ENCODE measurements at places on chromosomes 2 and 18. TPM values are rescaled to one million over a fixed set of nuclear protein-coding genes. Genes with fewer than 3 reads are reported as not detected.

DNA sequence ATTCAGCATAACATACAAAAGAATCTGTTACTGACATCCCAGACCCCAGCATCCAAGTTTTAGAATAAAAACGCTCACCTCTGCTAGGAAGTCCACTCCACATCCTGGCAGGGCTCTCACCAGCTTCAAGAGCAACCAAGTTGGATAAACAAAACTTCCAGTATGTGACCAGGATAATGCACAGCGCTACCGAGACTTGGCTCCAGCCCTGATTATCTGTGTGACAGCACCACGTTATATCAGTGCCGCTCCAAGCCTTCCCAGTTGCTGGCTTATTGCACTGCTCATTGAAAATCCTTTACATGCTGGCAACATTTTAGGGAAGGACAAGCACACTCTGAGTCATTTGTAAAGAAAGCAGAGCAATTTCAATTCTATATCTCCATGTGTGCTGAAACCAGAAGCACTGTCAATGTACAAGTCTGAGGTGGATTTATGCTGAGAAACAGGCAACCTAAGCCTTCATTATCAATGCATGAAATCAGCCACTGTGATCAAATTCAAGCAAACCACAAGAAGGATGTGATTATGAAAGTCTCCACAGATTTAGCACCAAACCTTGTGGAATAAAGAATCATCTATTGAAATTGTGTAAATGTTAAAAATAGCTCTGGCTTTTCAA, 115.7 kb downstream of the ZNF385B start:
- DNase-seq = peak; percentile 20

DNA sequence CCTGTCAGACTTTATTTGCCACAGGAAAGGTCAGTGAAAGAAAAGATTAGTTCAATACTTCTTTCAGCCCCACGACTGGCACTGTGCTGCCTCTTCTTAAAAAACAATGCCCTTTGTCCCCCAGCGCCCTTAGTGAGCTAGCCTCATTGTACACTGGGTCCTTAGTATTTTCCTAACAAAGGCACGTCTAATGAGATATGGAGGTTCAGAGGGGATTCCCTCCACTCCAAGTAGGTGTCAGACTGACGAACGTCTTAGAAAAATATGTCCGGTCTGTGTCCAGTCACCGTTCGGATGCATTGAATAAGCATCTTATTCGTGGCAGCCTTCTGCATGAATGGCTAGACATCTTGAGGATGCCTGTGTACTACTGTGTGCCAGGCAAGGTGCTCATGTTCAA, 1.1 kb downstream of the FECH start:
- peak; percentile 25 for DNase-seq

GRCh38 chr2:152450176-152450575, 115.2 kb downstream of the FMNL2 start:
- DNase-seq = no peak

DNA sequence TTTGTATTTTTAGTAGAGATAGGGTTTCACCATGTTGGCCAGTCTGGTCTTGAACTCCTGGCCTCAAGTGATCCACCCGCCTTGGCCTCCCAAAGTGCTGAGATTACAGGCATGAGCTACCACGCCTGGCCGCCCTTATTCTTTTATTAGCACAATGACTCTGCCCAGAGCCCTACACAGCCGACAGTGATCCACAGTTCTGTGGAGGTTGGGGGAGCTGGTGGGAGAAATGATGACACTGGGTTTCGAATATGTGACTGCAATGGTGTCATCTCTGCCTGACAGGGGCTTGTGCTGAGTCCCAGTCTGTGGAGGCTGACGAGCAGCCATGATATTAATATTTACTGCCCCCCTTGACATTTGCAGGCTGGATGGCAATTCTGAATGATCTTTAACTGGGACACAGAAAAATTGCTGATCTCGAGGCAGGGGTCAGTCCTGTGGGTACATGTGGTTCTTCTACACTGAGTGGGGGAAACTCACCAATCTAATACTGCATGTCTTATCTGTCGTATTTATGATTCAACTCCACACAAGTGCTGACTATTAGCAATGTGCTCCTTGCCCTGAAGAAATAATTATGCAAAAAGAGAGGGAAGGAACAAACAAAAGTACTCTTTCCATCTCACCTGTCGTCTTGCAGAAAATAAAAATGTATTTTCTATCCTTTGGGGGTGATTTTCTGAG, 6.3 kb upstream of the CTAGE1 start:
- DNase-seq = no peak

GRCh38 chr2:125573432-125573831, 1082.5 kb upstream of the GYPC start:
- no peak for DNase-seq

DNA sequence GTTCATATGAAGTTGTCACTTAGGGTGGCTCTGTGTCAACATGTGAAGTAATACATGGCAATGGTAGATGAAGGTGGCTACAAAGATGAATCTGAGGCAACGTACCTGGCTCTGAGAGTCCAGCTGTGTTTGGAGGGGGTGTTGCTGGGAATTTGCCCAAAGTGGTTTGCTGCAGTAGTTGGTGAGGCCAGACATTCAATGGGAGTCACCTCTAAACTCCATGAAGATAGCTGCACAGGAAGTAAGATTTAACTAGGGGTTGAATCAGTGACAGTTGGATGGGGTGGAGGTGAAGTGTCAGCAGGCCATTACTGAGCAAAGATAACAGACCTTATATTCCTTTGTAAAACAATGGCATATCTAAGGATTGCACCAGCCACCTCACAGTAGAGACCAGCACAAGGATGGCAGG, 71.8 kb downstream of the NUP35 start:
- DNase-seq = no peak

- no peak for DNase-seq
Measured at GRCh38 chr2:234955091-234955591, 3.3 kb downstream of the SH3BP4 start.

DNA sequence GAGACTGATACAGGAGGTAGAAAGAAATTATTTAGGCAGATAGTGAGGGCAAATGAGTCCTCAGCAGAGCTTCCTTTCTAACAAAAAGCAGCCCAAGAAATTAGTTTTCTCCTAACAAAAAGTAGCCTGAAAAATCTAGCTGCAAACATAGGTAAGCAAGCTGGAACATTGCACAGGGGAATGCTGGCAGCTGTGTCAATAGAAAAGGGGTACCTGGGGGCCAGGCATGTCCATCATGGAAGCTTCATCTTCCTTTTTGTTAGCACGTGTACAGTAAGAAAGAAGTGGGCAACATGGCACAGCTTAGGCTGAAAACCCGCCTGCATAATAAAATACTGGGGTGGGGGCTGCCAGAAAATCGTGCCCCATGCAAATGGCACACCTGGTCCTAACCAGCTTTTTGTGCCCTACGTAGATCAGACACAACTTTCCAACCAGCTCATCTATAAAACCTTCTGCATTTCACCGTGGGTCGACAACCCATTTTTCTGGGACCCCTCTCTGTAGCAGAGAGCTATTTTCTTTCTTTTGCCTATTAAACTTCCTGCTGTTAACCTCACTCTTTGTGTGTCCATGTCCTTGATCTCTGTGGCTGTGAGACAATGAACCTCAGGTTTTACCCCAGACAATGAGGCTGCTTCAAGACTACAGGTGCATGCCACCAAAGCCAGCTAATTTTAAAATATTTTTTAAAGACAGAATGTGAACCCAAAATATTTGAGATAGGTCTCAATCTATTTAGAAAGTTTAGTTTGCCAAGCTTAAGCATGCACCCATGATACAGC, 6.6 kb upstream of the MTHFD2 start:
- no peak for DNase-seq

GRCh38 chr18:56067214-56067894, 479.4 kb upstream of the TCF4 start:
- peak; percentile 23 for DNase-seq

DNA sequence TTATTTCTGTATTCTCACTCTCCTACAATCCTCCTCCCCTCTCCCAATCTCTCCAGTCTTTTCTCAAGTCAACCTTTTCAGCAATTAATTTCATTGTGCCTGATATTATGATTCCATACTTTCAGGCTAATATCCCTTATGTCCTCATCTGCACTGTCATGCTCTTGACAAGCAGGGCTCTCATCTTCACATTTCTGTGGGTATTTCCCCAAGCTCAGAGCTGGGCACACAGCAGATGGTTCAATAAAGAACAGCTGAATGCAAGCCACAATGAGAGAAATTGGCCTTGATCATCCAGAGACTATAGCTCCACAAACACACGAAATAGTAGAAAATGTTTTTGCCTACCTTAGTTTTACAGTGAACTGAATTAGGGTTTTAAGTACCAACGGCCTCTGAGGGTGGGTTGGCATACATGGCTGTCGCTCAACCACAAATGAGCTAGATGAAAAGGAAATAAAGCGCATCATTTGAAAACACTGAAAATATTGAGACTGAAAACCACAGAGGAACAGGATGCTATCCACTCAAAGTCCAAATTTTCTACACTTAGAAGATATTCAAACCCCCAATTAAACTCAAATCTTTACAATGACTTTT, 47.5 kb upstream of the STAT1 start:
- no peak for DNase-seq

DNA sequence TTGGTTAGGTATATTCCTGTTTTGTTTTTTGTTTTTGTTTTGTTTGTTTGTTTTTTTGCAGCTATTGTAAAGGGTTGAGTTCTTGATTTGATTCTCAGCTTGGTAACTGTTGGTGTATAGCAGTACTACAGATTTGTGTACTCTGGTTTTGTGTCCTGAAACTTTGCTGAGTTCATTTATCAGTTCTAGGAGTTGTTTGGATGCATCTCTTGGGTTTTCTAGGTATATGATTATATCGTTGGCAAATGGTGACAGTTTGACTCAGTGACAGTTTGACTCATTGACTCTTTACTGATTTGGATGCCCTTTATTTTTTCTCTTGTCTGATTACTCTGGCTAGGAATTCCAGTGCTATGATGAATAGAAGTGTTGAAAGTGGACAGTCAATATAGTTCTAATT, 53.7 kb downstream of the APLF start:
- no peak for DNase-seq

The PTPN2 gene
- 18.4 TPM for total RNA-seq

The C1GALT1C1L gene
- not detected for total RNA-seq

The DSG2 gene
- total RNA-seq = not detected

The MROH2A gene
- total RNA-seq = not detected

The ACMSD gene
- total RNA-seq = not detected

The SLC5A7 gene
- not detected for total RNA-seq

The VIL1 gene
- total RNA-seq = not detected

The FEV gene
- not detected for total RNA-seq

Measured in GM23248 (cell line).